ENCODE measurements at places on chromosomes 3 and 15.

- no peak for DNase-seq
Observed at GRCh38 chr3:32105291-32106131, 909 bp upstream of the GPD1L start.

GRCh38 chr3:4060064-4060463, 243.1 kb upstream of the SETMAR start:
- no peak for DNase-seq

GRCh38 chr15:89346516-89347231, 12.1 kb upstream of the POLG start:
- no peak for DNase-seq

GRCh38 chr15:45469441-45469840, 53.1 kb downstream of the SLC30A4 start:
- no peak for DNase-seq

- no peak for DNase-seq
Observed at GRCh38 chr3:52047295-52047960, 8.9 kb downstream of the DUSP7 start.

- DNase-seq = no peak
Observed at GRCh38 chr3:45153658-45154437, 7.7 kb upstream of the CDCP1 start.

GRCh38 chr15:80246425-80246894, 5.6 kb downstream of the CTXND1 start:
- no peak for DNase-seq

DNA sequence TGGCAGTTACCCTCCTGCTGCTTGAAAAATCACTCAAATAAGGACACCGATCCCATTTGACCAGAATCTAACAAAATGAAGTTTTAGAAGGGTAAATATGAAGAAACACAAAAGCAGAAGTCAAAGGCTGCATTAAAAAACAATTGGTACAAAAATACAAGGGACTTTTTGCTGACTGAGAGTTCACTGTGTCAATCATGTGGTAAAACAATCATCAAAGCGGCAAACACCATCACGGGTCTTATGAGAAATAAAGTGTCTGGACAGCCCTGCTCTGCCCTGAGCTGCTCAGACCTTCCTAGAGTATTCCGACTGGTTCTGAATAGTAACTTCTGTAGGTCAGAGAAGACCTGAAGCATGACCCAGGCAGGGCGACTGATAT, 137.2 kb upstream of the RAD18 start:
- DNase-seq = no peak

DNA sequence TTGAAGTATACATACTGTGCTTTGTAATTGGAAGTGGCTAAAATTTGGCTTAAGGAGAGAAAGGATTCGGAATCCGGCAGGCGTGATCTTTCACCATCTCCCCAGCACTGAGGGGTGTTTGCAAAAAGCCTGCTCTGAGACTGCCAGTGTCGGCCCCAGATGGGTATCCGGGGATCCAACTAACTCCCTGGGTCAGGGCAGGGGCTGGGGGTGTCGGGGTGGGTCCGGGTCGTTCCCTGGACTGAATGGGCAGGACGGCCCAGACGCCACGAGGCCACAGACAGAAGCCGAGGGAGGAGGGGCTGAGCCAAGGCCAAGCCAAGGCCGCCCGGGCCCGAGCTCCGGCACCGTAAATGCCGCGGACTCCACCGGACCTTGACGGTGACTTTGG, 349 bp downstream of the PPIB start:
- no peak for DNase-seq

DNA sequence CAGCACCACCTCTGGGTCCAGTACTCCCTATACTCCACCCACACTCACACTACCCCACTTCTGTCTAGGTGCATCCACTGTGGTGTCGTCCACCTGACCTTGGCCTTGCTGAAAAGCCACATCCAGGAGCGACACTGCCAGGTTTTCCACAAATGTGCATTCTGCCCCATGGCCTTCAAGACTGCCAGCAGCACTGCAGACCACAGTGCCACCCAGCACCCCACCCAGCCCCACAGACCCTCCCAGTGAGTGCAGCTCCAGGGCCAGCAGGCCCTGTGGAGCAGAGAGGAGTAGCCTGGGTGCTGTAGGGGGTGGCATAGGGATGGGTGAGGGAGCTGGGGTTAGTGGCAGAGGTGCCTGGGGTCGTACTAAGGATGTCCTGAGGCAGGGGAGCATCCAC, 19.4 kb upstream of the ALPK3 start:
- DNase-seq = no peak

DNA sequence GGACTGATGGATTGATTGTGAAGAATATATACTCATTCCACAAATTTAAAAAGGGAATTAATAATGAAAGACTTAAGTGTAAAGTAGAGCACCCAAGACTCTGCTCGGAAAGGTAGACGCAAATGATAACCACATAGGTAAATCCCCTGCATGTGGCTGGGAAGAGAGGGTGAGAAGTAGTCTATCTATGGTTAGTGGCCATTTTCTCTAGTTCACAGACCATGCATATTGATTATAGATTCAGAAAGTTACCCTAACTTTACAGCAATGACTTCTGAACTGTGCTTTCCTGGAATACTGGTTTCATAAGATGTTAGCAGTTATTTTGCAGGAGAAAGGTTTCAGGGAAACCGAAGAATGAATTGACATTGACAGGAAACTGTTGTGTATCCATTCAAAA, 51.7 kb downstream of the CASR start:
- DNase-seq = no peak

- DNase-seq = no peak
Observed at GRCh38 chr3:187046033-187046432, 93.3 kb downstream of the RPL39L start.

- no peak for DNase-seq
Observed at GRCh38 chr3:172965256-172965655, 175.8 kb downstream of the SPATA16 start.

- no peak for DNase-seq
Observed at GRCh38 chr3:119676020-119676419, 1.2 kb downstream of the COX17 start.

DNA sequence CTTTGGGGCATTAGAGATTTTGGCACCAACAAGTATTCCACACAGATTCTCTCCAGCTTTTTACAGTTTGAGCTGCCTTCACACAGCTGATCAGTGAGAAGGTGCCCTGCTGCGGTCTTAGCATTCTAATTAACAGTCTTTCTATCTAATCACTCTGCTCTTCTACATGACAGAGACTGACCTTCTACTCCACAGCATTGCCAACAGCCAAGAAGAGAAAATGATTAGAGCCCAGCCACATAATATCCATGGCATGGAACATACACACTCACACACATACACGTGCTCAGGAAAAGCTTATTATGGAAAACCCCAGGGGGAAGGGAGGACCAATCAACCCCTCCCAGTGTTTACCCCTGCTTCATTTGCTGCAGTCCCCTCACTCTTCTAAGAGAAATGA, 76.1 kb upstream of the PPP2R3A start:
- no peak for DNase-seq

DNA sequence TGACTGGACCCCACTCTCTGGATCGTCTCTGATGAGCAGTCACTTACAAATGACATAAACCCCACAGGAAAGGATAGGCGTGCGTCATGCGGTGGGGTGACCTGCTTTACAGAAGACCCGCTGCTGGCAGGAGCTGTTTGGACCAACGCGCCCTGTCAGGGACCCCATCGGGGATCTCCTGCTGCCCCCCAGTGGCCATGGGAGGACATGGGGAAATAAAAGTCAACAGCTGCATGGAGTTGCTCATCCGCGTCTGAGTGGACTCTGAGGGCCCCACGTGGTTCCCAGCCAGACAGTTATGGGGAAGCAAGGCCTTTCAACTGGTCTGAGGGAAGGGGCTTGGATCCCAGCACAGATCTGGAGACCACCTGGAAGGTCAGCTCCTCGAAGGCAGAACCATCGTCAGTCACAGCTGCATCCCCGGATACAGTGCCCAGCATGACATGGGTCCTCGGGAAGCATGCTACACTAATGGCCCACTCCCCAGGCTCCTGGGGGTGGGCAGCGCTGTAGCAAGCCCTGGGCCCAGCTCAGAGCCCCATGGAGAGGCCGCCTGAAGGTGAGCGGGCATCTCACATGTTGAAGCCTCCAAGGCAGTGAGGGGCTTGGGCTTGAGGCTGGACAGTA, 32.1 kb downstream of the PTH1R start:
- DNase-seq = peak; percentile 64

DNA sequence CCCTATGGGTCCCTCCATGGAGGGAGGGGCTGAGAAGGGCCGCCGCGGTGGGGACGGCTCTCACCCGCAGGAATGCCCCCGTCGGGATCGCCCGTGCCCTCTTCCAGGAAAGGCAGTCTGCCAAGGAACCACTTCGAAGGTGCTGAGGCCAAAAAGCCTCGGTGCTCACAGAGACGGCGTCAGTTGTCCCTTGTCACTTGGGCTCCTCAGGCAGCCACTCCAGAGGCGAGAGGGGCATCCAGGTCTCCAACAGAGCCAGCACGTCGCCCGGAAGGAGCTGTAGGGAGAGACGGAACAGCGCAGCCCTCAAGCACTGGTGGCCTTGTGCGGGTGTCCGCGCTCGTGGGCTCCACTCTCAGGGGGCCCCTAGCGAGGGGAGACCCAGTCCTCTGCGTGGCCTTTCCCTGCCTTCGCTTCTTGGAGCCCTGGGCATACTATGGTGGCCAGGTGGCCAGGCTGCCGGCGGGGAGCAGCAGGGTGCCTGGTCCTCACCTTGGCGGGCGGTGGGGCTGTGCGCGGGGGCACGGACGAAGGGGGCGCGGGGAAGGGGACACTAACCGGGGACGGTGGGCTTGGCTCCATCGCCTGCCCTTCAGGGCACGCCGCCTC, 994 bp downstream of the MESP1 start:
- no peak for DNase-seq

GRCh38 chr15:91852741-91853510, 582 bp upstream of the SLCO3A1 start:
- DNase-seq = peak; percentile 35
